ENCODE measurements at places on chromosomes 3 and 15.
A peak's percentile ranks its signal among the peaks of the same experiment; 100 is the strongest.

DNA sequence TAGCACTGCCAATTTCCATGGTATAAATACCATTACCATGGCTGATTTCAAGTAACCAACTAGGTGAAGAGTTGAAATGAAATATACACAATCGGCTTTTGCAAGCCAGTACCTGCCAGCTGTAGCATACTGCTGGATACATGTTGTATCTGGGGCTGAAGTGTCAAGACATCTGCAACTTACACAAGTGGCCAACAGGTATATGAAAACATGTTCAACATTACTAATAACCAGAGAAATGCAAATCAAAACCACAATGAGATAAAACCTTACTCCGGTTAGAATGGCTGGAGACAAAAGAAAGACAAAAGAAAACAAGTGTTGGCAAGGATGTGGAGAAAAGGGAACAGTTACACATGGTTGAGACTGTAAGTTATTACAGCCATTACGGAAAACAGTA, 11.6 kb downstream of the ATOSA start:
- DNase-seq = no peak

DNA sequence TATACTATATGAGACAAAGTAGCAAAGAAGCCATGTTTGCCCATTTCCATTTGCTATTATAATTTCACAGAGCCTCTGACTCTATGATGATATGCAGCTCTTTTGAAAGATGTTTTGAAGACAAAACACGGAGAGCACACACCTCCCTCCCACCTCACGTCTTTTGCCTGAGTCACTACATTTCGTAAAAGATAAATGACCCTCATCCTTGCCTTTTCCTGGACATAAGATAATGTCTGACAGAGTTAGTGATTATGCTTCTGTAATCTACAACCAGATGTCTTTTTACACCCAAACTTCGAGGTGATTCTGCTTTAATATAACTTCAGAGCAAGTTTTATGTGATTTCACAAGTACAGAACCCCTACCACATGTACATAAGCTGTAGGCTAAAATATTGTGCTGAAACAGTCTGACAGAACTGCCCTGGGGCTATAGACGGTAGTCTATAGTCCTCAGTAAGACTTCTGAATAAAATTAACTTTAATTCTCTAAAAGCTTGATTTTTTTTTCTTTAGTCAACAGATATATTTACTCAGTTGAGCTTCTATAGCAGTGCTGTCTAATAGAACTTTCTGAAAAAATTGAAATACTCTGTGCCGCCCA, 99.9 kb downstream of the CD200R1L start:
- no peak for DNase-seq

GRCh38 chr15:41989573-41990242, 17.4 kb upstream of the EHD4 start:
- DNase-seq = peak; percentile 48

DNA sequence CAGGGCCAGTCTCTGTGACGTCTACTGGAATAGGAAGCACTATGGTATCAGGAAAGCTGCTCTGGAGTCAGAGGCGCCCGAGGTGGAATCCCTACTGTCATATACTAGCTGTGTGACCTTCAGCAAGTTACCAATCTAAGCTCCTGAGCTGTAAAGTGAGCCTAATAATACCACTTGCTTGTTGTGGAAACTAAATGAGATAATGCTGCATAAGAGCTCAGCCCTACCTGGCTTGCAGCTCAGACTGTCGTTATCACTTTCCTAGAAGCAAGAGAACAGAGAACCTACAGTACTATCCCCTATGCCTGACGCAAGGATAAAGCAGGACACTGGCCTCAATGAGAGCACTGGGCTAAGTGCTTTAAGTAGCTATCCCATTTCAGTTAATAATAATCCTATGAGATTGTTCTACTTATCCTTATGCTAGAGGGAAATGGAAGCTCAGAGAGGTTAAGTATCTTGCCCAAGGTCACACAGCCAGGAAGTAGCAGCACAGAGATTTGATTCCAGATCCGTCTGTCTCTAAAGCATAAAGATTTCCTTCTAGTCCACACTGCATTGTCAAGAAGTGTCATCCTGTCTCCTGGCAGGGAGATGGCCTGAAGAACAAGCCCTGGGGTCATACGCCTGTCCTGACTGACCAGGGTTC, 195.2 kb downstream of the TLE3 start:
- no peak for DNase-seq

DNA sequence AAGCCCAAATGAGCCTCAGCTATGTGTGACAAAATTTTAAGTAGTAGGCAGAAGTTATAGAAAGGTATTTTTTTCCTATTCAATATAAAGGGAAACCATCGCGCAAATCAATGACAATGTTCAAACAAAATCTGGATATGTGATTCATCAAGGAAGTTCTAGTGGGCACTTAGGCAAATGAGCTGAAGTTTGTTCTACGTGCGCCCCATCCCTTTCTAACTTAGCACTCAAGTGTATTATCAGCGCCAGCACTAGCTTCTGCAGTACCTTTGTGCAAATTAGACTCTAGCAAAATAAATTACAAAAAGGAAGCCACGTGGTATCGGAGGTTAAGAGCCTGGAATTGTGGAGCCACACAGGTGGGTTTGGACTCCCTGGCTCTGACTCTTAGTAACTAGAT, 91.1 kb downstream of the TBL1XR1 start:
- no peak for DNase-seq

DNA sequence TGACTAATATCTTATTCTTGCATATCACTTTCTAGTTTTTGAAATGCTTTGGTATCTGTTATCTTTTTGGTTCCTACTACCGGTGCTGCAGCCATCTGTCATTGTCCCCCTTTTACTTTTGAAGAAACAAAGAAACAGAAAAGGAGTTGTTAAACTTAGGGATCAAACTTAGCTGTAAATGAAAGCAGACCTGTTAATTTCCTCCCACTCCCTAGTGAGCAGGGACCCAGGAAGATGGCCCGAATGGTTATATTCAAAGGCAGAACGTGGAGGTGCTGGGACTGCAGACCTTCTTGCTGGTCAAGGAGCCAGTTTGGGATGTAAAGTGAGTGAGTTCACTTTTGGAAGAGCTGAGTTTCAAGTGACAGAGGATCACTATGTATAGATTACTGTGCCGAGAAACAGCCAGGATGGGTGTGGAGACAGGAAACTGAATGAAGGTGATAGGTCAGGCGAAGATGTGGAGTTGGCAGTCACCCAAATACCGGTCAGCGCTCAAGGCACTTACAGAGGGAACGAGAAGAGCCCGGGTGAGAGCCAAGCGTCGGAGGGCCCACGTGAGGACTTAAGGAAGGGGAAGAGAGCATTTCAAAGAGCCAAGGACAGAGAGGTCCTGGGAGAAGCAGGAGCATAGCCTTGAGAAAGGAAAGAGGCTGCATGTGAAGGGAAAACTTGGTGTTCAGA, 20.1 kb downstream of the KBTBD8 start:
- DNase-seq = peak; percentile 55

- DNase-seq = no peak
Measured at GRCh38 chr15:52783191-52783829, 6.8 kb downstream of the ONECUT1 start.

DNA sequence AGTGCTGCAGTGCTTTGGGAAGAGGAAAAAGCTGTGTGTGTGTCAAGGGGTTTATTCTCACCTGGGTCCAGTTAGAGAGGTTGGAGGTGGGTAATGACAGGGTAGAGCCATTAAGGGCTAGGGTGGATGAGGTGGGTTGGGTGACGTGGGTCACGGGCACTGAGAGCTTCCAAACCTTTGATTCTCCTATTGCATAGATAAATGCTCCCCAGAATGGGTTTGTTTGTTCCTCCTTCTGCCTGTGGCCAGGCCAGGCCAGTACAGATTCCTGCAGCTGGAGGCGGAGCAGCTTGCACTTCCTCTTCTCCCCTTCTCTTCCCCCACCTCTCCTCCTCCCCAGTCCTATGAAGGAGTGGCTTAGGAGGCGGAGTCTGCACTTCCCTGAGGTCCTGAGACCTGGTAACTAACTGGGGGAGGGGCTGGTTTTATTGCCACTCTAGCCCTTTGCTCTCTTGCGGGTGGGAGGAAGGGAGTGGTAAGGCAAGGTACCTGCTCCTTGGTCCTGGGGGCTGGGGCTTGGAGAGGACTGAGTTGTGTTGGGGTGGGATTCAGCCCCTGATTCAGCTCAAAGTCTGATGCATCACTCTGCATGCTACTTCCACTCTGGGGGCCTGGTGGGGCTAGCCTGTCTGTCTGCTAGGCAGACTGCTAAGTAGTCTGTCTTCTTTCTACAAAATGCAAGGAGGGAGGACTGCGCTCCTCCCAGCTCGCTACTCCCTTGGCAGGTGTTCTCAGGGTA, 3.5 kb downstream of the SPINT1 start:
- DNase-seq = peak; percentile 95

DNA sequence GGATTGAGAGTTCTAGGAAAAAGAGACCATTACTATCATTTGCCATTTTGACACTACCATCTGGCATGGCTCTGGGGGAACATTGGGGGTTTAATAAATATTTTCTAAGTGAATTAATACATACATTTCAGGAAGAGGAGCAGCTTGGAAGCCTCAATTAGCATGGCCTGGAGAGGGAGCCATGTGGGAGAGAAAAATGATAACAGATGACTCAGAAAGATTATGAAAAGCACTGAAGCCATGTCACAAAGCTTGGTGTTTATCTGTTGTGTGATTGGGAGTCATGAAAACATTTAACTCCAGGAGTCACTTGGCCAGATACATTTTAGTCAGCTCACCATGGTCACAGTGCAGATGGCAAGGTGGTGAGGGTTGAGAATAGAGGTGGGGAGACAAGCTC, 121.0 kb downstream of the SSR3 start:
- no peak for DNase-seq

GRCh38 chr15:86445579-86446252, 366.0 kb downstream of the AGBL1 start:
- no peak for DNase-seq

DNA sequence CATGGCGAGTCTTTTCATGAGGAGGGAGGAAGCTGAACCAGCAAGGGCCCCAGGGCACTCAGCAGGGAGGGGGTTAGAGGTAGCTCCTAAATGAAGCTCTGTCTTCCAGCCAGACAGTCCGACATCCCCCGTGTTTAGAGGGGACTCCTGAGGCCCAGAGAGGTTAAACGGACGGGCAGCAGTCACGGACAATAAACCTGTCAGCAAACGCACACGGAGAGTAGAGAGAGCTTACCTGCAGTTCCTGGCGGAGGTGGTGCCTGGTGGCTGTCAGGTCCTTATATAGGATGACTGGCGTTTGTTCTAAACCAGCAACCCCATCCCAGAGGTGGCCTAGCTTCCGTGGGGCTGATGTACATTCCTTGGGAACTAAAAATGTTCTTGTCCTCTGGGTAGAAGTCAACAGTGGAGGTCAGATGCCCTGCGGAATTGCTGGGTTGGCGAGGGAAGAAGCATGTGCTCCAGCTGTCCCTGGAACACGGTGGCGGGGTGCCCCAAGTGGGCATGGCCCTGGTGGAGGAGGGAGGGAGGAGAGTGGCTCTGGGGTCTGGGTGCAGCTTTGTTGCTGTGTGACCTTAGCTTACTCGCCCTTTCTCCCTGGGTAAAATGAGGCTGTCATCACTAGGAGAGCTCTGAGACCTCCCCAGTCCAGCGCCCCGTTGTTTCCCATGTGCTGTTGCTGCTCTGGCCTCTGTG, 2.1 kb downstream of the GHRL start:
- peak; percentile 49 for DNase-seq

- DNase-seq = no peak
Measured at GRCh38 chr3:42216302-42216701, 49.7 kb downstream of the CCK start.

DNA sequence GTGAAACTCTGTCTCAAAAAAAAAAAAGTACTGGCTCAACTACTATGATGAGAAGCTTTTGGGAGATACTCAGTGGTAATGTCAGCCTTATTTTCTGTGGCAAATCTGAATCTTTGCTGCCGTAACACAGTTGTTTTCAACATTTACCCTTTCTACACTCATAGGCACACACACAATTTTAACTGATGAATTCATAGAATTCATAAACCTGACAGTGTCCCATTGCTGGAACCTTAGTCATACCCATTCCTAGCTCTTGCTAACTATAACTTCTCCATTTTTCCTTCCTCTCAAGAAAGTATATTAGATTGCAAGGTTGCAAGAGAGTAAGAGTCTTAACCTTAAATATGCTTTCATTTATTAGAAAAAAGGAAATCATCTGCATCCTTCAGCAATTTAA, 496.6 kb downstream of the FHIT start:
- DNase-seq = no peak

DNA sequence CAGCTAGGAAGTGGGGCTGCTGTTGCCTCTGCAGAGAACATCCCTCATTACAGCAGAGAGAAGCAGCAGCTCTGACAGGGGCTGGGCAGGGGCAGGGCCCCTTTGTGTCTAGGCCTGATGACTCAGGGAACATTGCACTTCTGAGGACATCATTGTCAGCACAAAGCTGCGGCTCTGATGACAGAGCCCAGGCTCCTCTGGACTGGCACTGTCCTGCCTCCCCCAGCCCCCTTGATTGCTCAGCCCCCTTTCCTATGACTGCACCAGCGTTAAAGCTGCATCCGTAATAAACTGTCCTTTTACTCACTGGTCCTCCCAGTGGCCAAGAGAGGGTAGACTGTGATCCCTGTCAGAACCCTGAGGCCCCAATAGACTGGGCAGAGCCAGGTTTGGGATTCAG, 18.3 kb downstream of the TRH start:
- no peak for DNase-seq

- peak; percentile 27 for DNase-seq
Measured at GRCh38 chr3:150528354-150528797, 17.9 kb downstream of the SERP1 start.

DNA sequence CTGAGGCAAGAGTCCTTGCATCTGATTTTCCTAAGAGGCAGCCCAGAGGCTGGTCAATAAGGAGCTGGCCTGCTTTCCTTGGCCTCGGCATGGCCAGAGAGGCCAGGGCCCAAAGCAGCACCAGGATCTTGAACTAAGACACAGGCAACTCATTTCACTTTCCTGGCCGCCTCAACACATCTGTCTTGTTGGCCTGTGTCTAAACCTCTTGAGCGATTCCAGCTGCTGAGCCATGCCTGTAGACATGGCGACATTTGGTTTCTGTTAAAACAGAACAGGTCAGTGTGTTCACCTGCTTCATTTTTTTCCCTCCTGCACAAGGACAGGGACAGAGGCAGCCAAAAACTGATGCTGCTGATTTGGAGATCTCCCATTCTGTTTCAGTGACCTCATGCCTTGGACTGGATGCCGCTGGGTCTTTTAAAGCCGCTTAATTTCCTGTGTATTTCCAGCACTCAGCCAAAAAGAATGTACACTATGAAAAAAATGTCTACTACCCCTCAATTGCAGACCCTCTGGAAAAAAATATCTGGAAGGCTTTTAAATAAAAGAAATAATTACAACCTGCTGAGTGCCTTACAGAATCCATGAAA, 266.6 kb upstream of the ICE2 start:
- no peak for DNase-seq

DNA sequence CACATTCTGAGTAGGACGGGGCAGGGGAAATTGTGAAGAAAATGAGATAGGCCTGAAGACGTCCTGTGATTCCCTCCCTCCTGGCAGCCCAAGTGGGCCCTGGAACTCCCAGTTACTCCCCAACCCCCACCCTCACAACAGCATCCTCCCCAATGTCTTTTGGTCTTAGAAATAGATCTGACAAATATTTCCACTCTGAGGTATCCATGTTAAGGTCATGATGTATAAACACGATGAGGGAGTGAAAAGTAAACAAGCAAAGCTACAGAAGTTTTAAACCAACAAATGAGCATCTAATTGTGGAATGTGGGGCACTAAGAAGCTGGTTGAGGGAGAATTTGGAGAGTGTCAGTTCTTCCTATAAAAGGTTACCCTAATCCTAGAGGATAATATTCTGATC, 103.7 kb upstream of the AADACL2 start:
- DNase-seq = no peak

- DNase-seq = no peak
Measured at GRCh38 chr3:34668915-34669314, 870.5 kb downstream of the PDCD6IP start.

Data from NCI-H69 (cell line).